Activated gamma-delta T cell treated with Interleukin-2 at 50 U/mL for 16 hours (primary cell): ENCODE measurements at places on chromosomes 2 and 18.
A peak's percentile ranks its signal among the peaks of the same experiment; 100 is the strongest.

- DNase-seq, result no peak
Observed at GRCh38 chr2:131413148-131413747, 49.3 kb upstream of the RAB6D start.

DNA sequence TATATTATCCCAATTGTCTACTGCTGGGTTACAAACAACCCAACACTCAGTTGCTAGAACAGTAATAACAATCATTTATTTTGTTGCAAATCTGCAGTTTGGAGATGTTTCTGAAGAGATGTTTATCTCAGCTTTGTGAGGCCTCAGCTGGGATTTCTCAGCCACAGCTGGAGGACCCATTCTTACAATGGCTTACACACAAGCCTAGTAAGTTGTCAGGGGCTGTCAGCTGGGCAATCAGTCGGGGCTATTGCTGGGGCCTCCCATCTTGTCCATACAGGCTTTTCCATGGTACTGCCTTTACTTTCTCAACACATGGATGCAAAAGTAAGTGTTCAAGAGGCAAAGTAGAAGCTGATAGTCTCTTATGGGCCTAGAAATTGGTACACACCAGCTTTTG is 491.7 kb upstream of the NXPH2 start:
- no peak for DNase-seq

DNA sequence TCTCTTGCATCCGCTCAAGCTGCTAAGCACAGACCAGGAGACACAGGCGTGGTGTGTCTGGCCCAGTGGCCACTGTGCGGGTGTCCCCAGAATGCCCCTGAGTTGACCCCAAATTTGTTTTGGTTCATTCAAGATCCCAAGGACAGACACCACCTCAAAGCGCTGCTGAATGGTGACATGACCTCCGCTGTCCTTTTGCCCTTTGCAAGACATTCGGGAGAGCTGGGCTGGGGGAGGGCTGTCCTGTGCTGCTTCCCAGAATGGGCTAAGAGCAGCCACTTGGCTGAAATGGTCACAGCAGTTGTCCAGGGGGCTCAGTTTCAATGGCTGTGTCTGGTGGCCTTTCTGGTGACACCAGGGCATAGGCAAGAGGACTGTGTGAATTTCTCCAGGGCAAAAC is 84.1 kb downstream of the SMIM21 start:
- no peak for DNase-seq

- DNase-seq, result no peak
Observed at GRCh38 chr2:216283038-216283900, 89.0 kb downstream of the MARCHF4 start.

GRCh38 chr18:2990956-2991640 is 21.8 kb downstream of the LPIN2 start:
- no peak for DNase-seq

GRCh38 chr2:14125624-14126293 is 506.8 kb upstream of the LRATD1 start:
- DNase-seq, result no peak

- no peak for DNase-seq
Observed at GRCh38 chr18:76363436-76364120, 131.5 kb downstream of the ZNF516 start.

GRCh38 chr2:146267093-146267492 is 1577.7 kb upstream of the ACVR2A start:
- no peak for DNase-seq

- DNase-seq, result no peak
Observed at GRCh38 chr2:178819992-178820391, 12.8 kb upstream of the TTN start.

GRCh38 chr2:23776021-23776420 is 150.9 kb downstream of the ATAD2B start:
- DNase-seq, result no peak

GRCh38 chr2:219308142-219309101 is 779 bp downstream of the PTPRN start:
- peak; percentile 64 for DNase-seq

- DNase-seq, result no peak
Observed at GRCh38 chr18:10047237-10047636, 133.4 kb downstream of the VAPA start.

GRCh38 chr2:100643906-100644501 is 81.2 kb downstream of the PDCL3 start:
- no peak for DNase-seq

GRCh38 chr2:19993731-19994130 is 3.8 kb upstream of the WDR35 start:
- DNase-seq, result no peak

DNA sequence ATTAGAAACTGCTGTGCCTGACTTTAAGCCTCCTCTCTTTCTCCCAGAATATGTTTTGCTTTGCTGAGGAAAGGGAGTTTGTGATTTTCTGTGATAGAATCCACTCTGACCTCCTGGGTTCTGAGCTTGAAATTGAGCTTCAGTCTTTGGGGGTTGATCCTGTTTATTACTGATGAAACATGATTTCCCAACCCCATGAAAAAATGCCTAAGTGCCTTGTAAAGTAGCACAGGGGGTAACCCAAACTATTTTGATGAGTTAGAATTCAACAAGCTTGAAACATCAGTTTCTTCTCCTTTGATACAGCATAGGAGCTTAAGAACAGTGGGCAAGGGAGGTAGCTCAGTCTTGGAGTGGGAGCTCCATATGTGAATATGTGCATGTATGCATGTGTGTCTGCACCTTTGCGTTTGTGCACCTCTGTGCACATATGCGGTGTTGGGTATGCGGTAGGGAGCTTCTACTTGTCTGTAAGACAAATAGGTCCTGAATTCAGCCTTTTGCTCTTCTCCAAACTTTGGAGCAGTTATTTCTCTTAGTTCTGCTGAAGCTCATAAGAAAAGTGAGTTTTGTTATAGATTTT is 364.6 kb downstream of the OSR1 start:
- DNase-seq, result no peak

DNA sequence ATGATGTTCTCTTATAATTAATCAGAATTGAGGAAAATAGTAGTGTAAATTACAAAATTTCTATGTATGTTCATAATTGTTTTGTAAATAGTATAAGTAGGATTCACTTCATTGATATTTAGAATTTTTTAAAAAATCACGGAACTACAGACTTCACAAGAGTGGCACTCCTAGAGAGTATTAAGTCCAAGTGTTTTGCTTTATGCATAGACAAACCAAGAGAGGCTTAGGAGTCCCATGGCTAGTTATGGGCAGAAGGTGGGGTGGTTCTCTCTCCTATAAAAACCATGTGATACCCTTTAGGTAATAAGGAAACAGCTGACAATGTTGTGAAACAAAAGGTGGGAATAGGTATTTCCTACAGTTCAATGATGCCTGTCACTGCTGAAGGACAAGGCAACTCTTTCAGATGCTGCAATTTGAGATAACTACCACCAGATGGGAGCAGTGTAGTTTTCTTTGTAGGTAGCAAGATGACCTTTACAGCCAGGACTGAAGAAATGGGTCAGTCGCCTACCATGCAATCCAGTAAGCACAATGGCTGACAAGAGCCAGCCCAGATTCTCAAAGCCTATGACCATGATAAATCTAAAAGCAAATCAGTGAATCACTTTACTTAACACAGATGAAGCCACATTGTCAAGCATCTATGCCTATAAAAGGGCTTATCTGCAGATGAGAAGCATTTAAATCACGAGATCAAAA is 83.9 kb downstream of the AAK1 start:
- DNase-seq, result no peak

- no peak for DNase-seq
Observed at GRCh38 chr2:205524656-205525055, 157.6 kb upstream of the NRP2 start.

- DNase-seq, result no peak
Observed at GRCh38 chr18:79746730-79747129, 51.0 kb upstream of the KCNG2 start.

- no peak for DNase-seq
Observed at GRCh38 chr2:3154146-3154545, 223.5 kb downstream of the EIPR1 start.

DNA sequence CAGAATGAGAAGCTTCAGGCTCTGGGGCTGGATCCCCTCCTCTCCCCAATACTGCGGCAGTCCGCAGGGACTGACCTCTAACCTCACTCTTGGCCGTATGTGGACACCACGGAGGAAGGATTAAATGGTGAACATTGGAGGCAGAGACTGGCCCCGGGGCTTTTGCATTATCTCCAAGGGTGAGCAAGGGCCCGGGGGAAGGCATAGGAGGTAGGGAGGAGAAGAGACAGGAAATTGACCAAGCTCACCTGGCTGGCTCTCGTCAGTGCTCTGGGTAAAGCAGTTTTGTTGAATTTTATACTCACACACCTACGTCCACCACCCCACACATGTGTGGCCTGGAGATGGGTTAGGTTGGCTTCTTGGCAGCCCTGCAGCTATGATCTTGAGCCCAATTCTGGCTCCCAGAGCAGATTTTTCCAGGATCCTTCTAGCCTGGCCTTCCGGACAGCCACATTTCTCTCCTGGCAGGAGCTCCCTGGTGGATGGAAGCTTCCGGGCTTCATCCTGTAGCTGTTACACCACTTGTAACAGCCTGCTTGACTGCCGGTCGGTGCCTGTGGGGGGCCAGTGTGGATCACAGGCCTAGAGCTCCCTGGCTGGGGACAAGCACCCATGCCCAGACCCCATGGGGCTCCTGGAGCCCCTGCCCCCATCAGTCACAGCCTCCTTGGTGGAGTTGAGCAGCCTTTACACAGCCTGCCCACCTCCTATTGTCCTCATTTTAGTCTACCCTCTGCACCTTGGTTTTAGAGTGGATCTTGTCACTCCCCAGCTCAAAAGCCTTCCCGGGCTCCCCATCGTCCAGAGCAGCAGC is 7.6 kb downstream of the ITM2C start:
- DNase-seq, result no peak

DNA sequence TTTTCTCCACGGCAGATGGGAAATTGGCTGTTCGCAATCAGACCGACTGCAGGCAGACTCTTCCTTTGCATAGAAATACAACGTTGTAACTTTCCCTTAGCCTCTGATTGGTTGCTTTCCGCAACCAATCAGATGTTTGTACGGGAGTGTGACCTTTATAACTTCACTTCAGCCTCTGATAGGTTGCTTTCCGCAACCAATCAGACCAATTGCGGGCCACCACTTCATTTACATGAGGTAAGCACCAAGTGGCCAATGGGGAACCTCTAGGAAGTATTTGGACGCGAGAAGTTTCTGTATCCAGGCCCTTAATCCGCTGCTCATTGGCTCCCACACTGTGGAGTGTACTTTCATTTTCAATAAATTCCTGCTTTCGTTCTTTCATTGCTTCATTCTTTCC is 19.1 kb downstream of the SLC25A12 start:
- DNase-seq, result no peak

- DNase-seq, result no peak
Observed at GRCh38 chr18:59918320-59918755, 18.5 kb downstream of the PMAIP1 start.

GRCh38 chr2:230205034-230205433 is 14.8 kb downstream of the SP110 start:
- DNase-seq, result no peak

- DNase-seq, result no peak
Observed at GRCh38 chr18:7743256-7743655, 176.1 kb downstream of the PTPRM start.
